ENCODE measurements at places on chromosomes 7 and 10.
A peak's percentile ranks its signal among the peaks of the same experiment; 100 is the strongest.

DNA sequence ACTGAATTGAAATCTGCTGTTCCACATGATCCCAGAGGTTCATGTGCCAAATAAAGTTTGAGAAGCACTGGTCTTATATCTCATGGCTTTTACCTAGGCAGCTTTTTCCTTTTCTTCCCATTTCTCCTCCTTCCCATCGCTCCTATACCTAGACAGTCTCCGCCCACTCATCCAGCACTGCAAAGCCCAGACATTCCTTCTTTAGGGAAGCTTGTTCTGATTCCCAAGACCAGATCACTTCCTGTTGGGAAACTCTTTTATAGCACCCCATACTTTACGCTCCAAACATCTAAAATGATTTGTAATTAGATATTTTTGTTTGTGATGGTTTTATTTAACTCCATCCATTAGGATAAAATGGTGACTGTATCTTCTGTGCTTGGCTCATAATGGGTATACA is 75.9 kb downstream of the BMPER start:
- DNase-seq = no peak

- no peak for DNase-seq
Observed at GRCh38 chr10:33937036-33937730, 602.7 kb upstream of the NRP1 start.

- no peak for DNase-seq
Observed at GRCh38 chr7:100859856-100860255, 7.3 kb upstream of the TRIP6 start.

- DNase-seq = no peak
Observed at GRCh38 chr7:19105546-19105945, 11.9 kb downstream of the TWIST1 start.

- DNase-seq = peak; percentile 36
Observed at GRCh38 chr7:138388673-138389491, 71.2 kb upstream of the TRIM24 start.

Data from Calu3 (cell line).